ENCODE measurements at places on chromosomes 4 and X.

DNA sequence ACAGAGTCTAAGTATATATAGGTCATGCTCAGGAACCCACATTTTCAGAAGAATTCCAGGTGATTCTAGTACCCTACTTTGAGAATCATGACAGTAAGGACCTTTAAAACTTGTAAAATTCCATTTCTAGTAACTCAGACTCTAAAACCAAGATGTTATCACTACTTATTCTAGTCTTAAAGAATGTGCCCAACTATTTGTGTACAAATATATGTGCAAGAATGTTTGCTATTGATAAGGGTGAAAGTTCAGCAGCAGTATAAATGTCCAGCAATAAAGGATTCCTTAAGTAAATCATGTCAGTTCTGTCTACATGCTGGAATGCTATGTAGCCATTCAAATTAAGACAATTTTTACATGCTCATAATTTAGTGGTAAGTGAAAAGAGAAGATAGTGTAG lies 71.1 kb upstream of the MAGEB2 start:
- no peak for DNase-seq

- DNase-seq = no peak
Measured at GRCh38 chrX:16418650-16419049, 231.3 kb upstream of the S100G start.

GRCh38 chr4:151407466-151408379 lies 1.3 kb upstream of the FHIP1A start:
- DNase-seq = no peak

DNA sequence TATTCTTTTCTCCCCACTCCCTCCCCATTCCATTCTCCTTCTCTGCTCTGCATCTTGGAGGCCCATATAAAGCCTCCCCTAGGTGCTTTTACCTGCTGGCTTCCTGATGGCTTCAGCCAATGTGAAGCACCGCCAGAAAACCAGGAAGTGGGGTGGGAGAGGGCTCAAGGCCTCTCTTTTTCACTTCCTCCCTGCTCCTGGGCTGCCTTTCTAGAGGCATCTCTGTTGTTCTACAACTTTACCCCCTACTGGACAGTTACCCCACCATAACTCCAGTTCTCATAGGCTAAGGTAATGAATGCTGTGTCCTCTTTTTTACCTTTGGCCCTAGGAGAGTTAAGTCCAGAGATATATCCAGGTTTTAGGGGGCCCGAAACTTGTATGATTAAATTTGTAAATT lies 62.4 kb upstream of the PPARGC1A start:
- DNase-seq = no peak

DNA sequence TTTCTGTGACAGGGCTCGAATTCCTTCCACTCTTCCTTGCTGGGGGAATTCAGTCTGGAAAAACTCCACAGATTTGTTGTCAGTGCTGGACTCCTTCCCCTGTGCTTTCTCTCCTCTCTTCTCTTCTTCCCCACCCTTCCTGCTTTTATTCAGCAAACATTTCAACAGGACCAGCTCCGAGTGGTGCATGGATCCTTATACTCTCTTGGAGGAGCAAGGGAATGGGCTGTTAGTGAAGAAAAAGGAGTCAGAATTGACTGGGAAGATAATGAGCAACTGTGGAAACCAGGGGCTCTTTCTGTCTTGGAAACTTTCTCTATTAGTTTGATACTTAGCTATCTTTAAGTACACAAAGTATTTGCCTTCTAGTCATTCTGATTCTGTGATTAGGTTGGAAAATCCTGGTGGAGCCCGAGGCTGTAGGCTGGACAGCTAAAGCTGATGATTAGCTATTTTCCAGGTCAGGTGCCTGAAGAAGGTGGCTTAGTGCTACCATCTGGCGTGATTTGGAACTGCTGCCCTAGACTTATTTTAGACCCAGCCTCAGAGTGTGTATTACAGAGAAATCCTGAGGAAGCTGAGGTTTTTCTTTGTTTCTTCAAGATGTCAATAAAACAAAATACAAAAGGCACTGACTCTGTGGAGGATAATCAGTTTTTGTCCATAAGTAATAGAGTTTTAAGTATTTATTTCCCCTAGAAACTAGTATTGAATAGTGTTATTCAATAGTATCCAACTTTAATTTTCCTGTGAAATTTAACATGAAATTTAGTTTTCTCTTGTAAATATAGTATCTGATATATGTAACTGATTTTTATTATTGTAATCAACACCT lies 38.4 kb downstream of the NAP1L5 start:
- no peak for DNase-seq

- no peak for DNase-seq
Measured at GRCh38 chr4:41713768-41714167, 34.8 kb downstream of the PHOX2B start.

GRCh38 chr4:4782969-4783368 lies 76.5 kb upstream of the MSX1 start:
- DNase-seq = no peak

DNA sequence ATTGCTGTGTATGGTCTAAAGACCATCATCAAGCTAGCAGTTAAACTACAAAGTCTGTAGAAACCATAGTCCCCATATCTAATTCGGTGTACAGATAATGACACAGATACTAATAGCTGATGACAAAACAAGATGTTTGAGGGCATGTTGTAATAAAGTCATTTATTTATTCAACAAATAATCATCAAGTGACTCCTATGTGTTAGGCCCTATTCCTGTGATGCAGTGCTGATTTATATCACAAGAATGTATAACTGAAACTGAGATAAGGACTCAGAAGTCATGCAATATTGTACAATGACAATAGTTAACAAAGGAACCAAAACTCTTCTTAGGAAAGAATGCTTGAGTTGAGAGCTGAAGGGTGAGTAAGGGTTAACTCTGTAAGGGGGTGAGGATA lies 315.0 kb upstream of the NR3C2 start:
- no peak for DNase-seq

DNA sequence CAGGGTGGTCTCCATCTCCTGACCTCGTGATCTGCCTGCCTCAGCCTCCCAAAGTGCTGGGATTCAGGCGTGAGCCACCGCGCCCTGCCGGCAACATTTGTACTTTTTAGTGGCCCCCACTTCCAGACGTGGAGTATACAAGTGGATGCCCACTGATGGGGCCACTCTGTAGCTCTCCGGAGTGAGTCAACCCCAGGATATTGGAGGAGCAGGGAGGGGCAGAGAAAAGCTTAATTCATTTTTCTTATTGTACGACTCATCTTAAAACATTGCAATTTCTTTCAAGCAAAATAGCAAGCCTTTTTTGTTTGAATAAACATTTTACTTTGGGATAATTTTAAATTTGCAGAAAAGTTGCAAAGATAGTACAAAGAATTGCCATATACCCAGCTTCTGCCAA lies 34.6 kb downstream of the FAM9C start:
- no peak for DNase-seq

DNA sequence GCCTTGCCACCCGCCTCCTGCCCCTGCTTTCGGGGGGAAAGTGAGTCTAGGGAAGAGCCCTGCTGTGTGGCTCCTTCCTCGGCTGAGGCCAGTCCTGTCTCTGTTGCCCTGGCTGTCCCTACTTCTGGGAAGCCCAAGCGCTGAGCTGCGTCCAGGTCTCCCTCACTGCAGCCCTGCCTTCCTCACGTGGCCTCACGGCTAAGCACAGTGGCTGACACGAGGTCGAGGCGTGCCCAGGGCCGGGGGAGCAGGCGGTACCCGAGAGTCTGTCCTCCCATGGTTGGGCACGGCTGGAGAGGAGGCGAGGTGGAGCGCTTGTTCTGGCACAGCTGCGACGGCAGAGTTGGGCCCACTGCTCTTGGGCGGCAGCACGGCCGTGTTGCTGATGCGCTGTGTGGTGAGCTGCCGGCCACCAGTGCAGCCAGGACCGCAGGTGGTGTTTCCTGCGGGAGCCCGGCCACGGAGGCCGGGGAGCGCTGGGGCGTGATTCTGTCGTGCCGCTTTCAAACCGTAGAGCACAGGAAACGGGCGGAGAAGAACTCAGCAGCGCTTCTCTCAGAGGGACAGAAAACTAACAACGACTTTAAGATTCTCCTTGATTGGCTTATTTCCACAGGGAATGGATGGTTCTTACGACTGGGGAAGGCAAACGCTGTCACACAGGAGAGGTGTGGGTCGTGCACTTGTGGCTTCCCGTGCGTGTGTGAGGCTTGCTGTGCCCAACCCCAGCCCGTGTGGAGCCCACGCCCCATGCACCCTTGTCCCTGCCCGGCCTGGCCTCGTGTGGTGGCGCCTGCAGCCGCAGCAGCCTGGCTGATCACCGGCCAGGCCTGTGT lies 21.3 kb downstream of the MAEA start:
- DNase-seq = no peak

GRCh38 chrX:23861215-23861896 lies 46.4 kb downstream of the APOO start:
- DNase-seq = no peak

DNA sequence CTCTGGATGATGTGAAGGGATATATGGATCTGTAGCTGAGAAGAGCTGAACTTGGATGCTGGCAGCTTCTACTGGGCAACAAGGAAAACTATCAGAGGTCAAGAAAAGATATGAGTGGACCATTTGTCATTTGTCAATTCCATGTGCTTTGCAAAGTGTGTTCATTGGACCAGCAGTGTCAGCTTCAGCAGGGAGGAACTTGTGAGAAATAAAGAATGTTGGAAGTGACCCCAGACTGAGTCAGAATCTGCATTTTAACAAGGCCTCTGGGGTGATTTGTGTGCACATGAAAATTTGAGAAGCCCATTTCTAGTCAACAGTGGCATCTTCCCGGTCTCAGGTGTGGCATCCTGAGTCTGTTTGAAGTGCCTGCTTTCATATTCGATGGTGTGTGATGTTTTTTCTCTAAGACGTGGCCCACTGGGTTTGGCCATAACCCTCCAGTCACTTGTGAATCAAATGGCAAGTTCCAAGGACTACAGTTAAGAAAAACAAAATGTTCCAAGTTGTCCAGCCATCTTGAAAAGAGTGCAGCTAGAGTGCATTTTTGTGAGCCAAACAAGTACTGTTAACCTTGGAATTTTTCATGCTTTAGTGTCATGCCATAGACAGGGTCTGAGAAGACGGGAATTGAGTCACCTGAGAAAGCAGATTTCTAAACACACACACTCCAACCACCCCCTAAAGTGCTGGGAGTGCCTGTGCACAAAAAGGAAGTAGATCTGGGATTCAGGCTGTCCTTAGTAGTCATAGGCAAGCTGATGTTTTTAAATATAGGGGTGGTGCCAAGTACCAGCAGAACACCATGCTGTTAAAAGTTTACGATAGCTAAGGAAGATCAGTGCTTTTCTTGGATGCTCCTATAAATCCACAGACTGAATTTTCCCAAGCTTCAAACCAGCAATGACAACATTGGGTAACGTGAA lies 26.4 kb downstream of the GPM6B start:
- DNase-seq = no peak

DNA sequence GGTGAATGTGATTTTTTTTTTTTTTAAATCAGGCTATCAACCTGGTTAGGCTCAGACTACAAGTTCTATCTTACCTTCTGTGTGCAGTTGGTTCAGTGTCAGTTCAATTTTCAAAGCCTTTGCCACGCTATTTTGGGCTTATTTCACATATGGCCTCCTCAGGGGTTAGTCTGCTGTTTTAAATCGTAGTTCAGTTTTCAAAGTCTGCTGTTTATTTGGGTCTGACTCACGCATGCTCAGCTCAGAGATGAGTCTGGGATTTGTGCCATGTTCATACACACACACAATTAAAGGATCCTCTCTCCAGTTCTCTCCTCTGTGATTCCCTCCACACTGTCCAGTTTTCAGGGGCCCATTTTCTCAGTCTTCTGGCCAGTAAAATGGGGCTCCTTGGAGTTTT lies 32.3 kb upstream of the ZFX start:
- no peak for DNase-seq

DNA sequence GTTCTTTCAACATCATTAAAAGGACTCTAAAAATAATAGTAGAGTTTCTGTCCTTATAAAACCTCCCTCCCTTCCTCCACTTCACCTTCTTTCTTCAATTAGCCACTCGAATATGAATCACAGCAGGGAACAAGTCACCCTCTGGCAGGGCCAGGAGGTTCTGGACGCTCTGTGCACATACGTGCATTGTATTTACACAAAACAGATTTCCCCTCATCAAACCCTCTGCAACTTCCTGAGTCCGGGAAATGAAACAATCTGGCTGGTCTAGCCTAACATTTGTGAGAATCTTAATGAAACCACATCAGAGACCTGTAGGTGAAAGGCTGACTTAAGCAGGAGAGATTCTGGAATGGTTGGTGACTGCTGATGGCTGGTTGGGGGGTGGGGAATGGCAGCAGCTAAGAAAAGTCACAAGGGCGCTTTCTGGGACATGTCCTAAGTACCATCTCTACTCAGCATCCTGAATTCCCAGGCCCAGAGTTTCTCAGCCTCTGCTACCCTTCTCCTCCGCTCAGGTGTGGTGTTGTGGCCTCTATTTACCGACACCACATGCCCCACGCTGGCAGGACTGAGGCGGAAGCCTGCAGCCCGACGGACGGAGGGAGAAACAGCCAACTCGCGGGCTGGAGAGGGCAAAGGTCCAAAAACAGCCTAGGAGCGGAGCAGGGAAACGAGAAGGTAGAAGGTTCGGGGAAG lies 1.0 kb downstream of the ZDHHC9 start:
- no peak for DNase-seq

GRCh38 chr4:103673983-103674382 lies 45.8 kb downstream of the TACR3 start:
- no peak for DNase-seq

DNA sequence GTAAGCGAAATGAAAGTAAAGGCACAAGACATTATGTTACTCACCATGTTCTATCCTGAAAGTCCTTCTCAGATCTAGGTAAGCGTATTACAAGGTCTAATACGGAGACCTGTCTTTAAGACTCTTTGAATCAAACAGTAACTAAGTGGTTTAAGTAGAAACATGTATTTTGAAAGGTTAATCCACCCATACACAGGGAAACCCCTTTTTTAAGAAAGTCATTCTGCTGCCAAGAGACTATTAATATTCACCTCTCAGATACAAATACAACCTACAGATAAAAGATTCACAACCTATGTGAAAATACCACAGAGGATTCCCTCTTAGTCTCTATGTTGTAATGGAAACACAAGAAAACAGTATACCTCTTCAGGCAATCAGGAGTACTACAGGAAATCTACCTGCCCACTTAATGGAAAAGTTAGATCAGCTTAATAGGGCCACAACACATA lies 63.2 kb upstream of the TNIP3 start:
- no peak for DNase-seq

DNA sequence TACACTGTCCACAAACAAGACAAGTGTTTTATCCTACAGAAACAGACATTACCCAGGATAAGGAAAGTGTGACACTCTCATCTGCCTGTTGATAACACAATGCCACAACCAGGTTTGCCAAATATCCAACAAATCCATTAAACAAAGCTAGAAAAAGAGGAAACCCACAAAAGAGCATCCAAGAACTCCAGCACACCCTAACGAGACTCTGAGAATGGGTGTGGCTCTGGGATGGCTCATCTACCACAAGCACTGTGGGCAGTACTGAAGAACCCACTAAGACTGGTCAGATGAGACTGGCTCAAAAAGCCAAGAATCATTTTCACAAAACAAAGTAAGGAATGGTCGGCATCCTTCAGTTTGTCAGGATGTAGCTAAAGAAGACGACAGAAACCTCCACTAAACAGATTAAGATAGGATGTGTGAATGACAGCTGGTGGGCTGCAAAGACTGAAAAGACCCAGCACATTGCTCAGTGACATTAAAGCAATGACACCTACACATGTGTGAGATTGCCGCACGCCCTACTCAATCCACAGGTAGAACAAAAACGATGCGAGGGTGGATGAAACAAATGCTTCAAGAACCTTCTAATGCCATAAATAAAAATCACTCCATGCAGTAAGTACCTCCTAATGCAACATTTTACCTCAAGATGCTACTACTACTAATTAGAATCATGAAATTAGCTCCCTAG lies 14.7 kb downstream of the ATP8A1 start:
- DNase-seq = no peak

- peak; percentile 7 for DNase-seq
Measured at GRCh38 chr4:55866973-55867574, 13.6 kb downstream of the EXOC1 start.
